ENCODE measurements at places on chromosomes 5 and 9. TPM values are rescaled to one million over a fixed set of nuclear protein-coding genes. Genes with fewer than 3 reads are reported as not detected.
A peak's percentile ranks its signal among the peaks of the same experiment; 100 is the strongest.

DNA sequence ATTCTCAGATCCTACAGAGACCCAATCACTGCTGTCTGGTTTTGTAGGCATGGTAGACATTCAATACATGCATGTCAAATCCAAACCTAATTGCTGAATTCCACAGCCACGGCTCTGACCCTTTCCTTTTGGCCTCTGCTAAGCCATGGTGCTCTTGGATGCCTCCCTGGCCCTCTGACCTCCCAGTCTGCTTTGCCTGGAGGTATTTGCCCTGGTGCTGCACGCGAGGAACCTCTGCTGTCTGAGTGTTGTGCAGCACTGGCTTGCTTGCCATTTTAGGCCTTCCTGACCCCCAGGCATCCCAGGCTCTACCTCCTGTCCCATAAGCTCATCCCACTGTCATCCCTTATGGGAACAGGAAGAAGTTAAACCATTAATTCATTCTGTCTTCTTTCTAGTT, 60.9 kb downstream of the DOCK2 start:
- DNase-seq = no peak

DNA sequence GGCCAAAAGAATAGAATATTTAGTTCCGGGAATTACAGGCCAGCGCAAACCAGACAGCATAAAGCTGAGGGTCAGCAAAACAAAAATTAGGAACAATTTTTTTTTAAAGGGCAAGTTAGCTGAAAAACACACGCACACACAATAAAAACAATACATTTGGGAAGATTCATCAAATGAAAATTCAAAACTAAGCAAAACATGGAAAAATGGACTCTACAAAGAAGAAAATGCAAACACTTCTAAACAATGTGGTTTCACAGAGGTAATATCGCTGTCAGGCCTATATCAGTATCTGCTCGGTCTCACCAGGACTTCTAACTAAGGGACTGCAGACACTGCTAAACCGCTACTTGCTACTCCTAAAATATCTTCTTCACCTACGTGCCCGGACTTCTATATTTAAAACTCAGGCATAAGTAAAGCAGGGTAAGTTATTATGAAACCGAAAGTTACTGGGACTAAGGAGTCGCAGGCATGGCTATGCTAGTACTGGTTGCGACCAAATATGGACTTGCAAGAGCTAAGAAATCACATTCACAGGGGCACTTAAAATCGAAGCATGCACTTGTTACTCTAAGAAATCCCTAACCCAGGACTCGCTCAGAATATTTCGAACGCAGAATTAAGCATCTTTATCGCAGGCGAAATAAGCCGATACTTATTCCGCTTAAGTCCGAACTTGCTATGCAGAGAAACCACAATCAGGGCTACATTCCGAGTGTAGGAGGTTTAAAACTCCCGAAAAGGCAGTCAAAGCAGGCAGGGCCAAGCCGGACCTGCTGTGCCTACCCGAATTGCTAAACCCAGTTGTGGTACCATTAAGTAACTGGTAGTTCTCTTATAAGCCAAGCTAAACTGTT, 2.3 kb downstream of the ANXA2R start:
- DNase-seq = peak; percentile 71

DNA sequence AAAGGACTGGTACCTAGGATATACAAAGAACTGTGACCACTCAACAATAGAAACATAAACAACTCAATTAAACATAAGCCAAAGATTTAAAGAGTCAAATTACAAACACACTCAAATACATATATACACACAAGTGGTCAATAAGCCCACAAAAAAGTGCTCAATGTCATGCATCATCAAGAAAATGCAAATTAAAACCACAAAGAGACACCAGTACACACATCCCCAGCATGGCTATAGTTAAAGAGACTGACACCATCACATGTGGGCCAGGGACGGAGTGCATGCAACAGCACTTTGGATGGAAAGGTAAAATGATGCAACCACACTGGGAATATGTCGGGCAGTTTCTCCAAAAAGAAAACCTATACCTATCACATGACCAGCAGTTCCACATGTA, 89.7 kb downstream of the CAAP1 start:
- DNase-seq = no peak

The BTNL9 gene
- not detected for total RNA-seq

The GHR gene
- not detected for total RNA-seq

DNA sequence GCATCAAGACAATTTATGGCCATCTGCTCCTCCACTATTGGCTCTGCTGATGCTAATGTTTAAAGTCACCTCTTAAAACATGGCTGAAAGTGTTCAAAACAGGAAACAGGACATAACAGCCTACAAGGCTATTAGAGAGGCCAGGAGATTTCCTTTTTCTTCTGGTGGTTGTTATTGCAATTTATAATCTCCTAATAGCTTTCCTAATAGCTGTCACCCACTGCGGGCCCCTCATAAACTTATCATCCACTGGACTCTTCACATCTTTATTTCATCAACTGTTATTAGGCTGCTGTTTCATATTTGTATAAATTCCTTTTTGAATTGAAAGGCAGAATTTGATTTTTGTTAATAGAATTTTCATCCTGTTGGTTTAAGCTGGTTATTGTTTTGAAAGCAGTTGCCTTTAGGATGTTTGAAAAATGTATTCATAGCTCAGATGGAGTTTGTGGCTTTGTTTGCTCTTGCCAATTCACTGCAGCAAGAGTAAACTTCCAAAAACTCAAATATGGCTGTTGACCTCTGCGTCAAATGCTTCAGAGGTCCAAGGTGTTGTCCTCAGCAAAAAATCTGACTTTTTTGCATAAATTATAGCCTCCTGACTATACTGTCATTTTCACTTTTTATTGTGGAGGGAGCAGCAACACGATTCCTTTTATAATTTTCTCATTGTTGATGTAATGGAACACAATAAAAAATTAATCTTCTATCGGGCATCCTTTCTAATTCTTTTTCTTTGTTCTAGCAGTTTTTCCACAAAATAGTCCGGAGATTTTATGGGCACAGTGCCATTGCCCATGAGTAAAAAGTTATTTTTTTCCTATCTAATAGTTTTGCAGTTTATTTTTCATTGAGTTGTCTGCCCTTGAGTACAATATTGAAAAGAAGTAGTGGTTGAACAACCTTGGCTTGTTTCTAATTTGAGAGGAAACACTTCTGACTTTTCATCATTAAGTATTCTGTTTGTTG, 69.3 kb downstream of the MAT2B start:
- DNase-seq = no peak

- no peak for DNase-seq
These were observed 46.4 kb upstream of the PLIN2 start for GRCh38 chr9:19173598-19174125.

The ADAM19 gene
- 358 TPM for total RNA-seq

GRCh38 chr5:67488885-67489284, 292.3 kb upstream of the CD180 start:
- DNase-seq = no peak

GRCh38 chr9:121354141-121354540, 15.9 kb downstream of the STOM start:
- DNase-seq = no peak

DNA sequence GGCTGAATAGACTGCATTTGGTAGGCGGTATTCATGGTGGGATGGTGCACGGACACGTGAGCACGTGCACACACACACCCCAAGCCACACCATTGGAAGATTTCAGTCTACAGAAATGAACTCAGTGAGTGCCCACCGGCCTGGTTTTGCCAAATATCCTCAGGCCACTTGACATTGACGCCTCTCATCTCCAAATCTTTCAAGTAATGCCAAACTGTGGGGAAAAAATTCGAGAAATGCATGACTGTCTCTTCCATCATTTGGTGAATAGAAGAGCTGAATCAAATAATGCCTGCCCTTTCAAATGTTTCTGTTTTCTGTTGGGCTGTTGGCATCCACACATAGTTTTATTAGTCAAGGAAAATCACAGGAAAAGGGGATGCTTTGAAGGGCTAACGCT, 182.3 kb upstream of the EFNA5 start:
- DNase-seq = no peak

DNA sequence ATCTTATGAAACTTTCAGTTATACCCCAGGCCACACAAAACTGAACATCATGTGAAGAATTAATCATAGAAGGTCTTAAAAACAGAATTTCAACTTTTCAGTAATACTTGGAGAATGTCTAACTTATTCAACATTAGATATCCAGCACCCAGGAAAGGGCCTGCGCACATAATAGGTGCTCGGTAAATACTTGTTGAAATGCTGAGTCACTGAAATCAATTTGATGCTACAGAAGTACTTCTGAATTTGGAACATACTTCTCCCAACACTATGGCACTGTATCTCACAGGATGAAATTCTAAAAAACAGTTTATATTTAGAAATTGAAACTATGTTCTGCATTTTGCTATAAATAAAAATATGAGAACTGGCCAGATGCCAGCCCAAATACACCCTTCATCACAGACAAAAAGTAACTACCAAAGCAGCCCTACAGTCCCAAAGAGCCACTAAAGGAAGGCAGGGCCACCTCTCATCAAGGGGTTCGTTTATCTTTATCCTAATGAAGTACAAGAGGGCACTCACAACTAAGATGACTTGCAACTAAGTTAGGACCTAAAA, 26.5 kb downstream of the MRPS27 start:
- DNase-seq = no peak

GRCh38 chr9:83582029-83582428, 40.9 kb upstream of the IDNK start:
- DNase-seq = no peak

GRCh38 chr5:57338868-57339340, 143.7 kb downstream of the ACTBL2 start:
- no peak for DNase-seq

GRCh38 chr5:7881816-7882215, 12.9 kb downstream of the MTRR start:
- DNase-seq = no peak

DNA sequence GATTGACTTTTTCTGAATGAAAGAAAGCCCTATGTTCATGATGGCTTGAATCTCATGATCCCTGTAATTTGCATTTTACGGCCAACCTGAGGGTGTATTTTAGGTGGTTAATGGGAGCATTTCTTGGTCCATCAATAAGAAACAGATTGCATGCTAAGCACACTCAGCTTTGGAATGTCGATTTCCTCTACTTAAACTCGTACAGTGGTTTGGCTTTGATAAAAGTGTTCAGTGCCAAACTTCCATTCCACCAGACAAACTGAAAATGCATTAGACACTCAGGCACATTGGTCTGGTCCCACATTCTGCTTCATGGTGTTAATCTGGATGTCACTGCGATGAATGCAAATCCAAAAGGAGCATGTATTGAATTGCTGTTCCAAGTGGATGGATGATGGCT, 77.0 kb downstream of the VCAN start:
- no peak for DNase-seq

- DNase-seq = no peak
These were observed 29.4 kb upstream of the EGFLAM start for GRCh38 chr5:38228914-38229313.

DNA sequence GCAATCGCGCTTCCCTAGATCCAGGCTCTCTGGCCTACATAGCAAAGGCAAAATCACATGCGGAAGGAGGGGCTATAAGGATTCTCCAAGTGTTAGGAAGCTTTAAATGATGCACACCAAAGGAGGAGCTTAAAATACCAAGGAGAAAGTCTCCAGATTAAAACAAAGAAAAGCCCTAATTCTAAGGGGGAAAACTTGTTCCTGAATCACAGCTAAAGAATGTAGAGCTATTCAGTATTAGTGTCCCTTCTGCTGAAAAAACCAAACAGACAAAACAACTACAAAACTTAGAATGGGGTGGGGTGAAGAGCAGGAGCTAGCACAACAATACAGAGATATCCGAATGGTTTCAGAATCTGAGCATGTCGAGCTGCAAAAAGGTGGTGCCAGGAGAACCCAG, 213.7 kb downstream of the DCP2 start:
- DNase-seq = no peak

DNA sequence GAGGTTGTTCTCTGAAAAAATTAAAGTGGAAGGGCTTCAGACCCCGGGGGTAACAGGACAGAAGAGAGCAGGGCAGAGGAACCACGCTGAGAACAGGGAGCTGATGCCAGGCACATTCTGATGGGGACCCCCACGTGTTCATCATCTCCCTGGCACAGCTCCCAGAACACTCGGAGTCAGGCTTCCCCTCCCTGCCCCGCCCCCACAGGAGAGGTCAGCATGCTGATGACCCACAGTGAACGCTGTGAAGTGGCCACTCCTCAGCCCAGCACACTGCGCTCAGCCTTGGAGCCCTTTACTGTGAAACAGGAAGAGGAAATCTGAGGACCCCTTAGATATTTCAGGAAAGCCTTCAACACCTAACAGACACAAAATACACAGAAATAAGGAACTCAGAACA, 16.4 kb downstream of the RETREG1 start:
- DNase-seq = no peak

The PCDHGA4 gene
- total RNA-seq = 0.50 TPM

GRCh38 chr5:862367-863243, 11.8 kb upstream of the ZDHHC11 start:
- no peak for DNase-seq

- DNase-seq = no peak
These were observed 350.4 kb downstream of the OSTF1 start for GRCh38 chr9:75438716-75439115.

The CDH6 gene
- total RNA-seq = not detected

The CENPP gene
- 38.8 TPM for total RNA-seq

The ZFP37 gene
- total RNA-seq = 2.5 TPM

- DNase-seq = no peak
These were observed 8.3 kb downstream of the CIZ1 start for GRCh38 chr9:128182893-128183588.

DNA sequence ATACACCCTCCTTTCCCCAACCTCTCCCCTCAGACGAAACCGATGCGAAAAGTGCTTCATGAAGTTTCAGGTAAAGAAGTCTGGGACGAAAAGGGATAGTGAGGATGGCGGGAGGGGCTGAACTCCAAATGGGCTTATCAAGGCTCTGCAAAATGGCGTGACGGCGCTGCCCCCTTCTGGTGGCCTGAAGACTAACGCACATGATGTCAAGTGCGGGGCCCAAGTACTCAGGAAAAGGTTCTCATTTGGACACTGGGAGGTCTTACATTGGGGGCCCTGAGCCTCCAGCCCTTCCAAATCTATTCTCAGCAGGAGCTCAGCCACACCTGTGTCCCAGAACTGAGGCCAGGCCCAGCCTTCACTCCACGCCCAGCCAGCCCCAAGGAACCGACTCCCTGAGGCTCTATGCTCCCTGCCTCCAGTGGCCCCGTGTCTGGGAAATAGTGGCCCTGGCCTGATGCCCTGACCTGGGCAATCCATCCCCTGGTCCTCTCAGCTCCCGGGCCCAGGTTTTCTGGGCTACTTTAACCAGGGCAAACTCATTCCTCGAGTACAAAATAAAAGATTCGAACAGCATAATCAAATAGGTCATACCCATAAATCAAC, 119.9 kb downstream of the KCNIP1 start:
- DNase-seq = no peak

Data from natural killer cell treated with Interleukin-12 subunit alpha and Interleukin-12 subunit beta and Interleukin-15 and Interleukin-18, amount 100 ng/mL, for 72 hours (primary cell).